GF-D8 (cell line): ENCODE measurements at places on chromosomes 13 and 19.

DNA sequence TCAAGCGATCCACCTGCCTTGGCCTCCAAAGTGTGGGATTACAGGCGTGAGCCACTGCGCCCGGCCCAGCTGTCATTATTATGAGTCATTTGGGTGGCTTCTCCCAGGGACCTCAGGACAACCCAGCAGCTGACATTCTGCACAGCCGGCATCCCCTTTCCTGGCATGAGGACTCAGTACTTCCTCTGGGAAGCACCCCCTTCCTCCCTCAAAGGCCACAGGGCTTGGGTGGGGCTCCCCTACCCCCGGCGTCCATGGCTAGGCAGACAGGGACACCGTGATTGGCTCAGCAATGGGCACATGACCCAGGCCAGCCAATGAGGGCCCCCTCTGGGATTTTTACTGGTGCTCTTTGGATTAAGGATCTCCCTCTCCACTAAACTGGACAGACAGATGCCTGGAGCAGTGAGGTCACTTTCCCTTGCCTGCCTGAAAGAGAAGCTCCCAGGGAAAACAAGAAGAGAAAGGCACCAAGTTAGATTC, 6.0 kb downstream of the KANK2 start:
- no peak for DNase-seq

GRCh38 chr19:55069865-55070197, 5.8 kb upstream of the EPS8L1 start:
- DNase-seq: no peak

- DNase-seq: no peak
Observed at GRCh38 chr19:8468761-8469373, 24.1 kb downstream of the HNRNPM start.

GRCh38 chr19:37074819-37075362, 3.3 kb upstream of the ZNF420 start:
- no peak for DNase-seq

DNA sequence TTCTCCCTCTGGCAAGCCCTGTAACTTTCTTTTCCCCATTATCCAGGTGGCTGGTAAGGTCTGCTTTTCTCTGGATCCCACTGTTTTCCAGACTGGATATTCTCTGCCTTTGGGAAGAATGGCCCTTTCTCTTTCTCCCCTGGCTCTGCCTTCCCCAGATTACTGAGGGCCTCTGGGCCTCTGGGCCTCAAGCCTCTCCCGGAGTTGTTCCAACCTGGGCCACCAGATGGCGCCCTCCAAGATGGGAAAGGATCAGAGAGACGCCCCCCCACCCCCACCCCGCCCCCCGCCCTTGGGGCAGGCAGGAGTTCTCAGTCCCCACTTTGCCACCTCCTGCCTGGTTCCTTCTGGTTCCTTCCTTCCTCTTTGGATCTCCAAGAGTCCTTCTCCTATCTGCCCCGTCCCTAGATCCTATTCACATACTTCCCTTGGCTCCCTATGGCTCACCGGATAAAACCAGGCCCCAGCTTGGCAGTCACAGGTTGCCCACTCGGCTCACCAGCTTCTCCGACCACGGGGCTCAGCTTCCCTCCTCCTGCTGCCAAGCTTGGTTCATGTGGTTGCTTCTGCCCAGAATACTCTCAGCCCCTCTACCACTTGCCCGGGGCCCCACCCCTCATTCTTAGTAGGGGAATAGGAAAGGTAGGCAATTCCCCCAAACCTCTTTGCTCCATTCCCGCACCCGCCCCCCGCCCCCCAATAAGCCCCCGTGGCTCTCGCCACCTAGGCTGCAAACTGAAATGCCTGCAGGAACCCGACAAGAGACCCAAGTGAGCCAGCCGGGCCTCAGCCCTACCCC, 13.1 kb downstream of the EPS8L1 start:
- no peak for DNase-seq

DNA sequence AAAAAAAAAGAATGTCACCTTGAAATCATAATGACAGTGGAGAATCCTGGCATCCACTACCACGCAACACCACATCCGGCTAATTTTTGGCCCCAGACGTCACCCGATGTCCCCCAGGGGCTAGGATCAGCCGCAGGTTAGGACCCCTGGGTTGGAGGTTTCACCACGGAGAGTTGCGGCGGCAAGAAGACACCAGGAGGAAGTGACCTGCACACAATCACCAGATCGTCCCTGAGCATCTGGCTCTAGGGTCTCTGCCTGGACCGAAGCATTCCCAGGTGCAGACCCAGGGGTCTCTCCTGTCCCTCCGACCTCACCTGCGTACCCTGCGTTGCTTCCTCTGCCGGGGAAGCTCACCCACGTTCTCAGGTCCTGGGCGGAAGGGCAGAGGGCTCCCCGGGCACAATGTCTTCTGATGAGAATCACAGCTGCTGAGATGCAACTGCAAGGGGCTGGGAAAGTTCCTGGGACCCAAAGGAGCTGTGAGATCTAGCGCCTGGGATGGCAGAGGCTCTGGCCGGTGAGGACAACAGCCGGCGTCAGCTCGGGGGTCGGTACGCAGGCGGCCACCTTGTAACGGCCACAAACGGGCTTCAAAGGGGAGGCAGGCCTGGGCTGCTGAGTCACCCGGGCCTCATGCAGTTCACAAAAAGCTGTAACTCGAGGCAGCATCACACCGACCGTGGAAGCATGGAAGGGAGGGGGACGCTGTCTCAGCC, 111.2 kb downstream of the GADD45B start:
- DNase-seq: no peak

DNA sequence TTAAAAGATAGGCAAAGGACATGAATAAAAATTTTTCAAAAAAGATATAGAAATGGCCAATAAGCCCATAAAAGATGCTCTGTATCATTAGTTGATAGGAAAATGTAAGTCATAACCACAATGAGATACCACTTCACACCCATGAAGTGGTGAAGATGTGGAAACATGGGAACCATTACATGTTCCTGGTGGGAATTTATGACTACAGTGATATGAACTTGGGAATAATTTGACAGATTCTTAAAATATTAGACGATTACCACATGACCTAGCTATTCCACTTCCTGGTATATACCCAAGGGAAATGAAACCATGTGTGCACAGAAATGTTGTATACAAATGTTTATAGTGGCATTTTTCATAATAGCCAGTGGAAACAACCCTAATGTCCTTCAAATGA, 232.2 kb downstream of the GGACT start:
- no peak for DNase-seq

DNA sequence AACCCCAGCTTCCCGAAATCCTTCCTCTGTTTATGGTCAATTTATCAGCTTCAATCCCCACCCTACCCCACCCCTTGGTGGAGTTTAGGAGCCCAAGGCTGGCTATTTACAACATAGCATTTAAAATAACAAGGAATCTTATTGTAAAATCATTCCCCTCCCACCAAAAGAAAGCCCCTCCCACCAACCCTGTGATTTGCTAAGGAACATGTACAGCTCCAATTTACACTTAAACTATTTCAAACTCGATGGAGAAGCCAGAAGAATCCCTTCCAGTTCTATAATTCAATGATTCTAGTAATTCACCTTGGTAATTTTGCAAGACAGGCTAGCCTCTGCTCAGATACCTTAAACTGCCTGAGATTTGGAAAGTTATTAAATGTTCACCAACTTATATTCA, 3.0 kb downstream of the LATS2 start:
- DNase-seq: no peak

DNA sequence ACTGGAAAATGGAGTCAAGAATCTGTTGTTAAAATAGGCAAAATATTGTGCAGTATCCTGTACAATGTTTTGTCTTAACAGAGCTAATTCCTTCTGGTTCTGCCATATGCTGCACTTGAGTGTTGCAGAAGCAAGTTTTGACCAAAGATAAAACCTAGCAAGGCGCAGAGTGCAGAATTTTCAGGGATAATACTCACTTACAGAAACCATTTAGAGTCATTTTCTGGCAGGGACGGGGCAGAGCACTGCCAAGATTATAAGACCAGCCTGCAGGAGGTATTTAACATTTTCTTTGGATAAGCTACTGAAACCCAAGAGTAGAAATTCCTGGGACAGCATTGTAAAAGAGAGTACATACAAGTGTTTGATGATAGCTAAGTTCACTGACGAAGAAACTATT, 159.5 kb upstream of the EDNRB start:
- no peak for DNase-seq

DNA sequence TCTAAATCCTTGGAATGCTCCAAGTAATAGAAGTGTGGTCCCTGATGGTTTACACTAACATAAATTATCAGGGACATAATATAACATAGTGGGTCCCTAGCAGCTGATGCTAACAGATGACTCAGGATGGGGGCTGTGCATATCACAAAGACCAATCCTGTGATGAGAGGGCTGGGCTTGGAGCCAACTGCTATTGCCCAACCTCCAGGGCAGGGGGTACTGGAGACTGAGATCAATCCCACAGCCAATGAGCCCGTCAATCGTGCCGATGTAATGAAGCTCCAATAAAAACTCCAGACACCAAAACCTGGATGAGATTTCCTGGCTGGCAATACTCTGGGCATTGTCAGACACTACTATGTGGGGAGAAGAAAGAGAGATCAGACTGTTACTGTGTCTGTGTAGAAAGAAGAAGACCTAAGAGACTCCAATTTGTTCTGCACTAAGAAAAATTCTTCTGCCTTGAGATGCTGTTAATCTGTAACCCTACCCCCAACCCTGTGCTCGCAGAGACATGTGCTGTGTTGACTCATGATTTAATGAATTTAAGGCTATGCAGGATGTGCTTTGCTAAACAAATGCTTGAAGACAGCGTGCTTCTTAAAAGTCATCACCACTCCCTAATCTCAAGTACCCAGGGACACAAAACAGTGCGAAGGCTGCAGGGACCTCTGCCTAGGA, 33.4 kb downstream of the ABCC4 start:
- no peak for DNase-seq

DNA sequence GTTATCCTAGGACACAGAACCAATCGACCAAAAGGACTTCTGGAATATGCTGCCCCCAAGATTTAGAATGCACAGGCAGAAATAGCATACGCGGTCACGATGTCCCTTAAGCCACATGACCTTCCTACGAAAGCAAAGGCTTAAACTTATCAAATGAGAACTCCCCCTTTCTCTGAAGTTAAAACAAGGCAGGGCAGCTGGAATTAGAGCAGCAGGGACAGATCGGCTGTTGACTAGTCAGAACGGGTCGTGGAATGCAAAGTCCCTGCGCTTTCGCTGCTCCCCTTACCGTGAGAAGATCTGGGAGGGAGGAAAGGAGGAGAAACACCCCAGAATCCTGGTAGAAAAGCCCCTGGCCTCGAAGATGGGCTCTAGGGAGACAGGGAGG, 799 bp upstream of the USPL1 start:
- DNase-seq: peak; percentile 93

GRCh38 chr13:109406376-109406992, 379.9 kb downstream of the IRS2 start:
- no peak for DNase-seq

GRCh38 chr13:42334329-42334706, 62.4 kb downstream of the AKAP11 start:
- no peak for DNase-seq

GRCh38 chr13:101845245-101846020, 393.0 kb downstream of the ITGBL1 start:
- no peak for DNase-seq

GRCh38 chr13:93750676-93751075, 524.1 kb downstream of the GPC6 start:
- no peak for DNase-seq

DNA sequence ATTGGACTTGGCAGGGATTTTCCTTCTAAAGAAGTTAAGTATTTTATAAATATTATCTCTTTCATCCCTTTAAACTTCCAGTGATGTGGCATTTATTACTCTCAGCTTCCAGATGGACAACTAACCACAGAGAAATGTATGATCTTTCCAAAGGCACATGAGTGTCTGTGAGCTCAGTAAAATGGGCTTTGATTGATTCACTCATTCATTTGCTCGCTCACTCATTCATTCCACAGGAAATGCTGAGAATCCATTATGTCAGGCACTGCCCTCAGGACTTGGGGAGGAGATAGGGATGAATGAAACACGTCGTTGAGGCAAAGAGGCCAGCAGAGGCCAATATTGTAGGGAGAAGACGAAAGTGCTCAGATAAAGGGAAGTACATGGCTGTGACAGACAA, 359.3 kb downstream of the EFNB2 start:
- DNase-seq: no peak

GRCh38 chr13:74092711-74093110, 41.5 kb downstream of the KLF12 start:
- DNase-seq: no peak

DNA sequence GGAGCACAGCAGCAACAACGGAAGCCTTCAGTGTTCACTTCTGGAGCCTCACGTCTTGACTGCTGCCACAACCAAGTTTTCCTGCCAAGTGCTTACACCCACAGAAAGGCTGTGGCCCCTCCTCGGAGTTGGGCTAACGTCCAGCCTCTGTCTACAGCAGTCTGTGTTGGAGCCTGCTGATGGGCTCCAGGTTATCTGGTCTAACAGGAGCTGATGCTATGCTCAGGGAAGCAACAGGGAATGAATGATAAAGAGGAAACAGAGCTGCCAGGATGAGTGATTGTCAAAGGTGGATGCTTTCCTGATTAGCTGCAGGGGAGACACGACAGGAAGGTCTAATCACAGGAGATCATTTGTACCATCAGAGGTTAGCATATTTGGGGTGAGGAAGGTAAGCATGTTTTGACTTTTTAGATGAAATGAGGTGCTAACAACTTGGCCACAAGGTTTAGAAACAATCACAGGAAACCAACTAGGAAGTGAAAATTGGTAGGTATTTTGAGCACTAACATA, 53.8 kb upstream of the RCBTB2 start:
- no peak for DNase-seq

GRCh38 chr13:95579303-95579702, 26.8 kb downstream of the CLDN10 start:
- no peak for DNase-seq

- DNase-seq: no peak
Observed at GRCh38 chr19:4585556-4585955, 26.1 kb upstream of the SEMA6B start.
